G401 (cell line): ENCODE measurements at places on chromosomes 4 and X. TPM values are rescaled to one million over a fixed set of nuclear protein-coding genes. Genes with fewer than 3 reads are reported as not detected.
A peak's percentile ranks its signal among the peaks of the same experiment; 100 is the strongest.

- DNase-seq, result no peak
Observed at GRCh38 chrX:19075754-19076153, 46.5 kb downstream of the ADGRG2 start.

DNA sequence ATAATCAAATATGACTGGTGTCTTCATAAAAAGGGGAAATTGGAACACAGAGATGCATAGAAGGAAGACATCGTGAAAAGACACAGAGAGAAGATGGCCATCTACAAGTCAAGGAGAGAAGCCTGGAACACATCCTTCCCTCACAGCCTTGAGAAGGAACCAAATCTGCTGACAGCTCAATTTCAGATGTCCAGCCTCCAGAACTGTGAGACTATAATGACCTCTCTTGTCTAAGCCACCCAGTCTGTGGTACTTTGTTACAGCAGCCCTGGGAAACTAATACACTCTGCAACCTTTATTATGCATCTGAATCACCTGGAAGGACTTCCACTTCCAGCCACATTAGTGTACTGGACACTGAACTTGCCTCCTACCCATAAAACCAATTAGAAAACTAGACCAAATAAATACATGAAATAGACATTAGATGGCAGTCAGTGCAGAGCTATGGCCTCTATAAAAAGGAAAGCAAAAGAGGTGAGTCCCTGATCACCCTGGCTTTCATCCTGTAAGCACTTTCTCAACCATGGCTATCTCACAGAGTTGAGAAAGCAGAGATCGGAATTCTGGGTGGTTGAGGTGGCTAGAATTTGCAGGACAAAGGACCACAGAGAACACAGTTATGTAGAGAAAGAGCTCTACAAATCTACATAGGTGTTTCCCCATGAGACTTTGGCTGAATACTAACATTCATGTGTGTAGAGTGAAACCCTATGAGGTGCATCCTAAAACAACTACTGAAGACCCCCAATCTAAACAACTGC is 25.7 kb downstream of the GAB3 start:
- DNase-seq, result no peak

DNA sequence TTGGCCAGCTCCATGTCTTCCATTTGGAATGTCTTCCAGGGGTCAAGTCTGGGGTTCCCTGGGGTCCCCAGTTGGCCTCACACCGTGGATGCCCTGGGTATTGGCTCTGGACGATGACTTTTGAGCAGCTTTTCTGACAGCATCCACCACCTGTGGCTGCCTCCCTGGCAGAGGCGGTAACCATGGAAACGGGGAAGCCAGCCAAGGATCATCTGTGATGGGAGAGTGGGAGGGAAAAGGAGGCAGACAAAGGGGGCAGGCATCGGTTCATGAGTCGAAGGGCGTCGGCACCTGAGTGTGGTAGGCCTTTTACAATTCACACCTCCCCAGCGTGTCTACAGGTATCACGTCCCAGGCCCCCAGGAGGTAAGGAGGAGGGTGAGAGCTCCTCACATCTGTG is 152.2 kb downstream of the ASMT start:
- DNase-seq, result no peak

DNA sequence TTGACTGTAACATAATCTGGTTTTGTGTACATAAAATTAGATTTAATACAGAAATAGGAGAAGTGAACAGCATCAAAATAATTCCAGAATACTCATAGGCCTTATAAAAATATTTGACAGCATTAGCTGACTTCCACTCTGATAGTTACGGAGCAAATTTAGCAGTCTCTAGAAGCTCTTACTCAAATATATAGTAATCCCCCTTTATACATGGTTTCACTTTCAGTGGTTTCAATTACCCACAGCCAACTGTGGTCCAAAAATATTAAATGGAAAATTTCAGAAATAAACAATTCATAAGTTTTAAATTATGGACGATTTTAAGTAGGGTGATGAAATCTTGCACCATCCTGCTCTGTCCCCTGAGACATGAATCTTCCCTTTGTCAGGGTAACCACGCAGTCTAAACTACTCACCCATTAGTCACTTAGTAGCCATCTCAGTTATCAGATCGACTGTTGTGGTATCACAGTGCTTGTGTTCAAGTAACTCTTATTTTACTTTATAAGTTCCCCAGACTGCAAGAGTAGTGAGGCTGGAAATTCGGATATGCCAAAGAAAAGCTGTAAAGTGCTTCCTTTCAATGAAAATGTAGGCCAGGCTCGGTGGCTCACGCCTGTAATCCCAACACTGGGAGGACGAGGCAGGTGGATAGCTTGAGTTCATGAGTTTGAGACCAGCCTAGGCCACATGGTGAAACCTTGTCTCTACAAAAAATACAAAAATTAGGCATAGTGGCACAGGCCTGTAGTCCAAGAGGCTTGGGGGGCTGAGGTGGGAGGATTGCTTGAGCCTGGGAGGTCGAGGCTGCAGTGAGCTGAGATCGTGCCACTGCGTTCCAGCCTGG is 17.2 kb upstream of the RTL9 start:
- DNase-seq, result no peak

GRCh38 chr4:91914176-91914804 is 389.5 kb upstream of the GRID2 start:
- no peak for DNase-seq

DNA sequence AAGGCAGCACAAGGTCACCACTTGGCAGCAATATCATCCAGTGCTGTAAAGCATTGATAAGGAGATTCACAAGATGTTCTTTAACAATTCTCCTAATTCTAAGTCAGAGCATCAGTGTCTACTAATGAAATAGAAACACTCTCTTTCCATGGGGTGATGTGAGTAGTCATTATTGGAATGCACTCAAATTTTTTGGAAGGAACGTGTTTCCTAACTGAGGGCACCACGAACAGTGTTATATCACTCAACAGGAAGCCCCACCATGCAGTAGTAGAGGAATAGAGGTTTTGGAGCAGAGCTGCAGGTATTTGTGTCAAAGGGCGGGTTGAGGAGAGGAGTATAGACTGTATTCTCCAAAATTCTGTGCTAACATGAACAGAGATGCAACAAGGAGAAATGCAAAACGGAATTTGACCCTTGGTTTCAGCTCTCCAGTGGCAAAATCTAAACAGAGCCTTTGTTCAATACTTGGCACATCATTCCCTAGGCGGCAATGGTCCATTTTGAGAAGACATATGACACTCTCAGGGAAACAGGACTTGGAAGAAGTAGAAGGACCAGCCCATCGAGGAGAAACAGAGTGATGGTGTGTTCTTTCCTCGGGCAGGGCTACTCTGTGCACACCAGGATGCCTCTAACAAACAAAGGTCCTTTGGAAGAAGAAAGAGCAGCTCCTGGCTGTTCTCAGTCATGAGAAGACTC is 98.9 kb downstream of the CPEB2 start:
- no peak for DNase-seq

- DNase-seq, result peak; percentile 57
Observed at GRCh38 chr4:1956631-1957030, 52.1 kb downstream of the NELFA start.

DNA sequence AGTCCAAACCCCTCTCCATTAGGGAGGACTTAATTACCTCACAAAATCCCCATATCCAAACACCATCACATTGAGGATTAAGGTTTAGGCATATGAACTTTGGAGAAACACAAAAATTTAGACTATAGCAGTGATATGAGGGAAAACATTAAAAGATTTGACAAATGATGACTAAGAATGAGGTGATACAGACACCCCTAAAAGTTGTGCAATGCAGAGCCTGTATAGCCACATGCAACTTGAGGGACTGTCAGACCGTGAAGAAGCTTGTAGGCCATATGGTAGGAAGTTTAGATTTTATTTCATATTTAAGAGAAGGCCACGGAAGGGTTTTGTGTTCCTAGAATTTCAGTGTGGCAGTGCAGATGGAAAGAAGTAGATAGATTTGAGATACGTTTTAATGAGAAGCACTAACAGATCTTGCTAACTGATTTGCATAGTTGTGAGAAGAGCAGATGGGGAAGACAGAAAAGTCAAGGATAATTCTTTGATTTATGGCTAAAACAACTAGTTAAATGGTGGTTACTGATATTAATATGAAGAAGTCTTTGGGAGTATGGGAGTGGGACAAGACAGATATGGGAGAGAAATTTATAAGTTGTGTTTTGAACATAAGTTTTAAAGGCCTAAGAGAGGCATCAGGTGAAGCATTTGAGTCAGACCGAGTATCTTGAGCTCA is 5.5 kb upstream of the FIP1L1 start:
- DNase-seq, result no peak

GRCh38 chr4:108626056-108626455 is 5.7 kb downstream of the RPL34 start:
- no peak for DNase-seq

The VEGFC gene
- 0.14 TPM in 1 of 2 replicates, not detected in the other for total RNA-seq

The EXOC1L gene
- not detected in 2 replicates for total RNA-seq
